CMK (cell line): ENCODE measurements at places on chromosomes 2 and 18.

DNA sequence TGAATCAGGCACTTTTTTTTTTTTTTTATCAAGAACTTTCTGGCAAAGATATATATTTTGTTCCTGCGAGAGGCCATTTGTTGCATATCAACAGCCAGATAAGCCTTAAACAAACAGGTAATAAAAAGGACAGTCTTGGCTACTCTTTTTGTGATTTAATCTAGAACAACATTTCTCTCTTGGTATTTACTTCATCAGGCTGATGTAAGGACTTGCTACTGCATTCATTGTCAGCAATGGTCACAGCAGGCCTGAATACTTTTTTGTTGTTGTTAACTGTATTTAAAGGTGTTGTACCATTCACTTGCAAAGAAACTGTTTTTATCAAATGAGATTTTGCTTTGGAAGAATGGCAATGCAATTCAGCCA is 683.8 kb downstream of the IRS1 start:
- no peak for DNase-seq

DNA sequence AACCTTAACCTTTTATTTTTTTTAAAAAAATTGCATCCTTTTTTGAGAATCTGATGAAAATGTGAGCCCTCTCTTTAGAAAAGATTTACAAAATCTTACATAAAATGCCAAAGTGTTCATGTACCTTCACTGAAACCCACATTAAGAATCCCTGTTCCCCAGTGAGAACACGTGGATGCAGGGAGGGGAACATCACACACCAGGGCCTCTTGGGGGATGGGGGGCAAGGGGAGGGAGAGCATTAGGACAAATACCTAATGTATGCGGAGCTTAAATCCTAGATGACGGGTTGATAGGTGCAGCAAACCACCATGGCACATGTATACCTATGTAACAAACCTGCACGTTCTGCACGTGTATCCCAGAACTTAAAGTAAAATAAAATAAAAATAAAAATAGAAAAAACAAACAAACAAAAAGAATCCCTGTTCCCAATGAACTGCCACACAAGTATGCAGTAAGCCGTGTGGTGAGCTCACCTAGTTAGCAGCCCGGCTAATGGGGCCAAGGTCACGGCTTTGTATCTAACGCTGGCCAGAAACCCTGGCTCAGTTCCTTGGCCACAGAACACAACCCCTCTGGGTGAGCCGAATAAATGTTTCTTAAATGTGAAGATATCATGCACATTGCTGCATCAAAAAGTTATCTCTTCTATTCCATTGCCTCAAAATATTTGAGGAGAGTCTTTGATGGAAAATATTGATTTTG is 41.4 kb downstream of the CHST9 start:
- DNase-seq, result no peak

- DNase-seq, result no peak
Observed at GRCh38 chr2:173884025-173884802, 81.0 kb downstream of the SP3 start.

- DNase-seq, result no peak
Observed at GRCh38 chr18:58344861-58345463, 283.9 kb downstream of the ALPK2 start.

- DNase-seq, result no peak
Observed at GRCh38 chr2:146986161-146986560, 858.7 kb upstream of the ACVR2A start.

GRCh38 chr18:12423820-12424219 is 16.1 kb downstream of the PRELID3A start:
- DNase-seq, result no peak

DNA sequence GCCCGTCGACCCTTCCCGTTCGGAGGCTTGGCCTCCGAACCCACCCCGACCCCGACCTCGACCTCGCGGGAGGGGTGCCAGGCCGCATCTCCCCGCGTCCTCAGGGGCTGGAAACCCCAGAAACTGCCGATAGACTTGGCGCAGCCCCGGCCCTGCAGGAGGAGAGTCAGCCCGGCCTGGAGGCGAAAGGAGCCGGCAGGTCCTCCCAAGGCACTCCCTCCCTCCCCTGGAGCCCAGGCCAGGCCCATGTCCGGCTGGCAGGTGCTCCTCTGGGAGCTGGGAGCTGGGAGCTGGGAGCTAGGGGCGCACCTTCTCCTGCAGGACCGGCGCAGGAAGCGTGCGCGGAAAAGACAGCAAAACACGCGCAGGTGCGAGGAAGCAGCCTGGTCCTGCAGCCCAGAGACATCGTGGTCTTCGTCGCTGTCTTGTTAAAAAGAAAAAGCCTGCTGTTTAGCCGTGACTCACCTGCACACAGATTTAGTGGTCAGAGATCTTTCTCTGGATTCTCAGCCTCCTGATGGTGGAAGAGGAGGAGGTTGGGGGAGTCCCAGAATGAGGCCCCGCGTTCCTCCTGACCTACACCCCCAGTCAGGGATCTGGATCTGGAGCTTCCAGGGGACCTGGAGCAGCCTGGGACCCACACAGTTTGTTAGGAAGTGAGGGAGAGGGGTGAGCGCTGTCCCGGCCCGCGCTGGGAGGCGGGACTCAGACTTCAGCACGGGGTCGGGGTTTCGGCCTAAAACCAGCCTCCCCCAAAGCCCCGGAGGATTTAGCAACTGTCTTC is 660 bp upstream of the MBP start:
- no peak for DNase-seq

DNA sequence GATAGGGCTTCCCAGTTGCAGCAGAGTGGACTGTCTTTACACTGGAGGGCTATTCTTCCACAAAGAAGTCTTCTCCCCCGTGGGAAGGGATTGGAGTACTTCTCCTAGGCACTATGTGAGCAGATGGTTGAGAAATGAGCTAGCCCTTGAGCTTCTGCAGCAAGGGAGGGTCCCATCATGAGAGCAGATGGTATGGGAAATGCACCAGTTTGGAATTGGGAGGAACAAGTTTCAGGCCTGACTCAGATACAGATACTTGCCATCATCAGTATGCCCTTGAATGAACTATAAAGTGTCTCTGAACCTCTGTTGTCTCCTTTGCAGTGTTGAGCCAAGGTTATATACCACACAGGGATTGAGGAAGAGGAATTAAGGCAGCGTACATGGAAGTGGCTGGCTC is 757.4 kb downstream of the RNF144A start:
- no peak for DNase-seq

DNA sequence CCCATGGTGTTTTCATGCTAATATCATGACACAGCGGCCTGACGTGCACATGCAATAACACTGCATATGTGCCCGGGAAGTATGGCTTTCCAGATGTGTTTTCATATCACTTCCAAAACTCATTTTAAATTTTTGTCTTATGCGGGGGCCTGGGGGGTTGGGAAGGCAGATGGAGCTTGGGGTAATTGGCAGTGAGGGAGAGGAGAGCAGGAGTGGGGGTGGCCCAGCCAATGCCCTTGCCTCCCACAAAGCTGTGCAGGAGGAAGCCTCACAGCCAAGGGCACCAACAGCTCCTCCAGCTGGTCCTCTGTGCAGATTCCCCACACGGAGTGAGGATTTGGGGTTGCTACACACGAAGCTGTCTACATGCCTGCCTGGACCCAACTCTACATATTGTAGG is 805.2 kb downstream of the GALR1 start:
- no peak for DNase-seq

GRCh38 chr2:162344617-162344950 is 652 bp downstream of the GCA start:
- no peak for DNase-seq

- no peak for DNase-seq
Observed at GRCh38 chr2:132426033-132426432, 9.4 kb downstream of the GPR39 start.

GRCh38 chr2:47870641-47871540 is 35.4 kb downstream of the FBXO11 start:
- no peak for DNase-seq

- no peak for DNase-seq
Observed at GRCh38 chr2:236744716-236745115, 175.1 kb downstream of the ACKR3 start.

DNA sequence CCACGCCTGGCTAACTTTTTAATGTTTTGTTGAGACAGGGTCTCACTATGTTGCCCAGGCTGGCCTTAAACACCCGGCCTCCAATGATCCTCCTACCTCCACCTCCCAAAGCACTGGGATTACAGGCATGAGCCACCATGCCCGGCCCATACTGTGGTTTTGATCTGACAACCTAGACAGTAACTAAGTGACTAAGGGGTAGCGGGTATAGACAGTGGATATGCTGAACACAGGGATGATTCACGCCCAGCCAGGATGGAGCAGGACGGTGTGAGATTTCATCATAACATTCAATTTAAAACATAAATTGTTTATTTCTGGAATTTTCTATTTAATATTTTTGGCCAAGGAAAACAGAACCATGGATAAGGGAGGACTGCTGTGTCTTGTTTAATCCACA is 36.0 kb upstream of the YPEL5 start:
- DNase-seq, result no peak

GRCh38 chr2:15748736-15749323 is 157.2 kb downstream of the DDX1 start:
- DNase-seq, result no peak

DNA sequence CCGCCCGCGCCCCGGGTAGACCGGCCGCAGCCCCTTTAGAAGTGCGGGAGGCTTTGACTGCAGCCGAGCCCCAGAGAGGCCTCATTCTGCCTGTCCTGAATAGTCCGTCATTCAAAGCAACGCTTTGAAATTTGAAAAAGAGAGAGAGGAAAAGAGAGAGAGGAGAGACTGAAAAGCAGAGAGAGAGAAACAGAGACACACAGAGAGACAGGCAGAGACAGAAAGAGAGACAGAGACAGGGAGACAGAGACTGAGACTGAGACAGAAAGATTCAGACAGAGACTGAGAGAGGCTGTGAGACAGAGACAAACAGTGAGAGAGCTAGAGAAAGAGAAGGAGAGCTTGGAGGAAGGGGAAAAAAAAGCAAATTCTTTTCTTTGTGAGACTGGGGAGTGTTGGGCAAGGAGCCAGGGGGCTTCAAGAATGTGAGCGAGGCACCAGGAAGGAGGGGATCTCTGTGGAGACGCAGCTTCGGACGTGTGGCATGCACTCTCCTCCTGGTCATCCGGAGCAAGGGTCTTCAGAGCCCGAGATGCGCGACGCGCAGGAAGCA is 73.1 kb downstream of the MYCN start:
- DNase-seq, result no peak

DNA sequence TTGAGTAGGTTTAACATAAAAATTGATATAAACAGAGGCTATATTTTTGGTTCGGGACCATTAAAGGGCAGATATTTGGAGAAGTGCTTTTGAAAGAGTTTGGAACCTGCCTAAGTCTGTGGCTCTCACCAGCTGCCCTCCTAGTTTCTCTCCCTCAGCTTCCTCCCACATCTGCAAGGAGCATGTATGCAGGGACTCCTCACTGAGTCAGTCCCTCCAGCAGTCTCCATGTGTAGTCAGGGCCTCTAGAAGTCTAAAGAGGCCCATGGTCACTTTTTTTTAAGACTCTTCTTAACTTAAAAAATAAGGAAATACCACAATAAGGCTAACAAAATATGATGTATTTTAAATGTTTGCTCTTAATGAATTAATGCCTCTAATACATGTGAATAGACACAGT is 220.0 kb upstream of the TANK start:
- no peak for DNase-seq

GRCh38 chr18:1652018-1652417 is 747.3 kb downstream of the ADCYAP1 start:
- no peak for DNase-seq

- no peak for DNase-seq
Observed at GRCh38 chr2:177474301-177474700, 81.7 kb downstream of the AGPS start.

DNA sequence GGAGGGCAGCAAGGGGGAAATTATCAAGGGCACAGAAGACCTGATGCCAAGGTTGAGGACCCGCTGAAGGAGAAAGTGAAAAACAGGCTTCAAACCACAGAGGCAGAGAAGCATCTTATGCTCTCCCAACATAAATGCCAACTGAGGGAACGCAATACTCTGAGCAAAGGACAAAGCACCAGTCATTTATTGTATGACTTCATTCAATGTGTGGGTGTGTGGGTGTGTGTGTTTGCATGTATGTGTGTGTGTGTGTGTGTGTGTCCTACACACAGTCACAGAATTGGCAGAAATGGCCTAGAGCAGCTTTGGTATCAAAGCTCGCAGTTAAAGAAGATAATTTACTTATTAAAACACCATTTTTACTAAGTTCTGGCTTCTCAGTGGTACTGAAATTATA is 51.4 kb downstream of the UXS1 start:
- DNase-seq, result no peak

DNA sequence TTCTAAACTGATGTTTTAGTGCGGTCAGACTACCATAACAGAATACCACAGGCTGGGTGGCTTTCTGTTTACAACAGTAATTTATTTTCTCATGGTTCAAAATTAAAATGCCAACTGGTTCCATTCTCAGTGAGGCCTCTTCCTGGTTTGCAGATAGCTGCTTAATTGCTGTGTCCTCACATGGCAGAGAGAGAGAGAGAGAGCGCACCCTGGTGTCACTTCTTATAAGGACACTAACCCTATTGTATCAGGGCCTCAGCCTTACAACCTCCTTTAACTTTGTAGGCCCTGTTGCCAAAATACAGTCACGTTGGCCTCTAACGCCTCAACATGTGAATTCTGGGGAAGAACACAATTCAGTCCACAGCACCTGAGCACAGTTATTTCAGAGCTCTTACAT is 37.5 kb upstream of the ZNF385B start:
- peak; percentile 18 for DNase-seq
